ENCODE measurements at places on chromosomes 13 and 19.

DNA sequence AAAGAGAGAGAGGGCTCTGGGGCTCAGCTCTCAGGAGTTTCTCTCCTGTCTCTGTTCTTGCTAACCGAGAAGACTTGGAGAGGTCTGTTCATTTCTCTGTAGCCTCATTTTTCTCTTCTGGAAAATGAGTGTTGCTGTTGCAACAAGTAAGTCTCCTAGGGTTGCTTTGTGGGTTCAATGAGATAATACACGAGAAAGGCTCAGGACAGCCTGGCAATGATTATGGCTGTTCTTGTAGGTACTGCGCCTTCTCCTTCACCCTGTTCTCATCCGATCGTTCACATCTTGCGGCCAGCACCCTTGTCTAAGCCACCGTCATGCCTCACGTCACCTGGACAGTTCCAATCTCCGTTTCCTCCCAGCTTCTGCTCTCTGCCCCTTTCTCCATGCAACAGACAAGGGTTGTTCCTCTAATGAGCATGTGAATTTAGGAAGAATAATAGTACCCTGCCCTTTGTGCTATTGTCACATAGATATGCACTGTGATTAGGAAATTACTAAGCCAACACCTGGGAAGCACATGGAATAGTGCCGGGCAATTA is 4.2 kb downstream of the C5AR1 start:
- no peaks in the 10 kb centered on the region for H3K27me3 ChIP-seq
- H3K36me3 ChIP-seq: no peaks in the 10 kb centered on the region
- DNase-seq: no peak
- no peaks in the 10 kb centered on the region for H3K4me1 ChIP-seq

GRCh38 chr13:39777527-39778061 is 122.1 kb downstream of the COG6 start:
- no peak overlapping the region for H3K4me3 ChIP-seq
- no peak overlapping the region for H3K27ac ChIP-seq
- H3K36me3 ChIP-seq: no peaks in the 10 kb centered on the region
- DNase-seq: no peak
- H3K27me3 ChIP-seq: no peaks in the 10 kb centered on the region
- no peaks in the 10 kb centered on the region for H3K4me1 ChIP-seq

- no peaks in the 10 kb centered on the region for H3K4me1 ChIP-seq
- no peak overlapping the region for H3K4me3 ChIP-seq
- no peaks in the 10 kb centered on the region for H3K36me3 ChIP-seq
- no peaks in the 10 kb centered on the region for H3K27me3 ChIP-seq
Measured at GRCh38 chr19:33926306-33926705, 129.6 kb downstream of the KCTD15 start.

- H3K36me3 ChIP-seq: peaks cover 1% of the 10 kb centered on the region
- no peak overlapping the region for H3K27ac ChIP-seq
Measured at GRCh38 chr19:40217027-40217810, 965 bp downstream of the TTC9B start.

- no peak overlapping the region for H3K27ac ChIP-seq
- H3K4me1 ChIP-seq: no peaks in the 10 kb centered on the region
- H3K4me3 ChIP-seq: no peak overlapping the region
- DNase-seq: no peak
- no peaks in the 10 kb centered on the region for H3K27me3 ChIP-seq
Measured at GRCh38 chr13:81172603-81173002, 831.7 kb upstream of the SPRY2 start.

DNA sequence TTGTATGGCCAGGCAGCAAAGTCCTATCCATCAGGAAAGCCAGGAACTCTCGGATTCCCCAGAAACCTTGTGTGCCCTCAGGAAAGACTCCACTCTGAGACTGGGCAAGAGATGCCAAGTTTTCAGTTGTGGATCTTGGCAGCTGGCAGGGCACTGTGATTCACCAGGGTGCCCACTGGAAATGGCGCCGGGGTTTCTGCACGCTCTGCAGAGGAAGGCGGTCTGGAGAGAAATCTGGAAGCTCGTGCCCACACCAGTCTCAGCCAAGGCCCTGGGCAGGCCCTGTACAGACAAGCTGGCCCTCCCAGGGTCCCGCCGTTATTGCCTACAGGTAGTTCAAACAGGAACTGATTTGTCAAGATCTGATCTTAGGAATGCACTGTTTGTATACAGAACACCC is 4.9 kb downstream of the NAPA start:
- no peak overlapping the region for H3K4me3 ChIP-seq
- no peak for DNase-seq
- no peaks in the 10 kb centered on the region for H3K27me3 ChIP-seq
- no peaks in the 10 kb centered on the region for H3K4me1 ChIP-seq
- peak overlapping the region; percentile 72 for H3K27ac ChIP-seq

DNA sequence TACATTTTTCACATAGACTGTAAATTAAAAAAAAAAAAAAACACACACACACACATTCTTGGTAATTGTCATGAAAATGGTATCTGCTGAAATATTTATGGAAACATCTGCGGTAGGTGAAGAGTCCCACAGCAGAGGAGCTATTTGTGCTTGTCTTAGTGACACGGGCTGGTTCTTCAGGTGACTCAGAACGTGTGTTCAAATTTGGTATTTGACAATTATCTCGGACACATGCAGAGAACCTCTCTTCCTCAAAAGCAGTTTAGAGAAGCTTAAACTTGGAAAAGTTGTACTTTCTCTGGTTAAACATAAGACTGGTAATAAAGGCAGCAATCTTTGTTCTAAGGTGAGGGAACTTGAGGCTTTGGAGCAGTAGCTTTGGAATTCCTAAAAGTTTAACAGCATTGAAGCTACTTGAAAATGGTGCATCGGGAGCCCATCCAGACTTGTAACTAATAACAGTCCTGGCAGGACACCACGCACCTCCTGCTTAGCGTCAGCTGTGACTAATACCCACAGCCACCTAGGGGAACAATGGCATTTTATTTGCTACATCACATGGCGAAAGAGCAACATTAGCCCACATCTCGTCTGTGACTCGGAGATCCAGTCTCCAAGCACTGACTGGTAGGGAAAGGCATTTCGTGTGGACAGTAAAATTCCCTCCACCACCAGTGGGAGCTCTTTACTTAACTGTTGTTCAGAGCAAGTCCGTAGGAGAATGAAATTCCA is 1505.1 kb upstream of the SLC10A2 start:
- H3K27me3 ChIP-seq: no peaks in the 10 kb centered on the region
- no peak overlapping the region for H3K27ac ChIP-seq
- no peaks in the 10 kb centered on the region for H3K4me1 ChIP-seq

DNA sequence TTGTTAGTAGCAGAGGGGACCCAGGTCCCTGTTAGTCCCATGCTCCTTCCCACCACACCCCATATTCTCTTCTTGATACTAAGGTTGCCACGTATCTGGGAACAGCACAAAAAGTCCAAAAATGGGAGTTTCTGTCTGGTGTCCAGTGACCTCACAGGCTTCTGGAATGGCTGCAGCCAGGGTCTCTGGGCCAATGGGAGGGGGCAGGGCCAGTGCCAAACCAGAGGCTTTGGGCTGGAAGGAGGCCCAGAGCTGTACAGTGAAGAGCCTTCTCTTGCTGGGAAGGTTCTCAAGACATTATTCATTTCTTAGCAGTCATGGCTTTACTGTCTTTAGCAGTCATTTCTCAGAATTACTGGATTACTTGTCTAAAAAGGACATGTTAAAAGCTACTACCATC is 119.2 kb downstream of the FRY start:
- H3K4me1 ChIP-seq: no peaks in the 10 kb centered on the region
- no peaks in the 10 kb centered on the region for H3K27me3 ChIP-seq
- no peak overlapping the region for H3K4me3 ChIP-seq
- peak overlapping the region; percentile 91 for H3K27ac ChIP-seq
- H3K36me3 ChIP-seq: peaks cover 7% of the 10 kb centered on the region

DNA sequence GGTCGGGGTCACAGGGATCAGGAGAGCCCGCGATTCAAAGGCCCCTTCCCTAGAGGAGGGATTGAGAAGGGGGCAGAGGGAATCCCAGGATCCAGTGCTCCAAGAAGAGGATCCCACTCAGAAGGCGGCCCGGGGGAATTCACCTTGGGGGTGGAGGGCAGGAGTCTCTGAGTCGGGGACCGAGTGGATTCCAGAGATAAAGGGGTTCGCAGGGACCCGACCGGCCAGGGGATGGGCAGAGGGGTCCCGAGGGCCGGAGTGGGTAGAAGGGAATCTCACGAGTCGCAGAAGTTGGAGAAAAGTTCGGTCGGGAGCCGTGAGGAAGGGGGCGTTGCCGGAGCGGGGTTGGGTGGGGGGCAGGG is 261 bp downstream of the PRKD2 start:
- no peaks in the 10 kb centered on the region for H3K4me1 ChIP-seq
- peak overlapping the region; percentile 90 for H3K27ac ChIP-seq
- no peaks in the 10 kb centered on the region for H3K27me3 ChIP-seq
- H3K36me3 ChIP-seq: peaks cover 17% of the 10 kb centered on the region
- no peak for DNase-seq

DNA sequence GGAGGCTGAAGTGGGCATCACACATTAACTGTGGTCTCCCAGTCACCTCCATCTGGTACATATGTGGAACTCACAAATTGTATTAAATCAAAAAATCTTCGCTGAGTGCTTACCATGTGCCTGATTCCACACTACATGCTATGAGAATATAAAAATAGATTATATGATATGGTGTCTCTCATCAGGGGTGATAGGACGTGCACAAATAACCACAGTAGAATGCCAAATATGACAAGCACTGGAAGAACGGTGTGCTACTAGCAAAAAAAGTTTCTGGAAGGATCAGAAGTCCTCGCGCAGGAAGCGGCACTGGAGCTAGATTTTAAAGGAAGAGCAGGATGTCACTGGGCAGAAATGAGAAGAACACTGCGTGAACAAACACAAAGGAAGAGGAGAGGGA is 62.3 kb downstream of the TBC1D4 start:
- peak overlapping the region; percentile 76 for H3K27ac ChIP-seq
- H3K4me1 ChIP-seq: peaks cover 76% of the 10 kb centered on the region
- DNase-seq: no peak
- H3K27me3 ChIP-seq: no peaks in the 10 kb centered on the region
- H3K4me3 ChIP-seq: no peak overlapping the region

GRCh38 chr13:113157929-113158747 is at the start of gene PROZ:
Gene PROZ, plus strand, starts transcription at chr13:113158648. Its CDS starts 13 bp downstream, at chr13:113158661.
- H3K36me3 ChIP-seq: no peaks in the 10 kb centered on the region
- H3K4me3 ChIP-seq: no peak within 1 kb of the TSS
- no peak within 1 kb of the TSS for H3K27ac ChIP-seq
- no peak for DNase-seq

DNA sequence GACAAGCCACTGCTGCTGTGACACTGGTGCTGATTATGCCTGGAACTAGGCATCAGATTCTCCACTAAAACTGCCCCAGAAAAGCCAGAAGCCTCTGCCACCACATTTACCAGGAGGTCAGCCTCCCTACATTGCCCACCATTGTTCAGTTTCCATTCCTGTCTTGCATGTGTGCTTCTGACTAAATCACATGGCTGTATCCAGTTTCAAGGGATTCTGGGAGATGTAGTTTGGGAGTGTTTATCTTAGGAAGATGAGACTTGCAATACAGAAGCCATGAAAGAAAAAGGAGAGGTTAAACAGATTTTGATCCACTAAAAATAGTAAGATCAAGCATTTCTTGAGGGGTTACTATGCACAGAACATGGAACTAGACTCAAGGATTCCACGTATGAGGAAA is 40.7 kb upstream of the SERPINE3 start:
- H3K36me3 ChIP-seq: no peaks in the 10 kb centered on the region
- DNase-seq: no peak
- H3K4me3 ChIP-seq: no peak overlapping the region
- no peaks in the 10 kb centered on the region for H3K4me1 ChIP-seq
- H3K27me3 ChIP-seq: no peaks in the 10 kb centered on the region
- H3K27ac ChIP-seq: no peak overlapping the region

- no peaks in the 10 kb centered on the region for H3K27me3 ChIP-seq
- no peak for DNase-seq
- H3K36me3 ChIP-seq: no peaks in the 10 kb centered on the region
- H3K4me1 ChIP-seq: no peaks in the 10 kb centered on the region
Measured at GRCh38 chr13:109241160-109241559, 545.2 kb downstream of the IRS2 start.

GRCh38 chr13:80428349-80429096 is 87.6 kb upstream of the SPRY2 start:
- no peaks in the 10 kb centered on the region for H3K4me1 ChIP-seq
- H3K36me3 ChIP-seq: no peaks in the 10 kb centered on the region
- no peak overlapping the region for H3K27ac ChIP-seq
- no peak overlapping the region for H3K4me3 ChIP-seq
- H3K27me3 ChIP-seq: no peaks in the 10 kb centered on the region
- no peak for DNase-seq

DNA sequence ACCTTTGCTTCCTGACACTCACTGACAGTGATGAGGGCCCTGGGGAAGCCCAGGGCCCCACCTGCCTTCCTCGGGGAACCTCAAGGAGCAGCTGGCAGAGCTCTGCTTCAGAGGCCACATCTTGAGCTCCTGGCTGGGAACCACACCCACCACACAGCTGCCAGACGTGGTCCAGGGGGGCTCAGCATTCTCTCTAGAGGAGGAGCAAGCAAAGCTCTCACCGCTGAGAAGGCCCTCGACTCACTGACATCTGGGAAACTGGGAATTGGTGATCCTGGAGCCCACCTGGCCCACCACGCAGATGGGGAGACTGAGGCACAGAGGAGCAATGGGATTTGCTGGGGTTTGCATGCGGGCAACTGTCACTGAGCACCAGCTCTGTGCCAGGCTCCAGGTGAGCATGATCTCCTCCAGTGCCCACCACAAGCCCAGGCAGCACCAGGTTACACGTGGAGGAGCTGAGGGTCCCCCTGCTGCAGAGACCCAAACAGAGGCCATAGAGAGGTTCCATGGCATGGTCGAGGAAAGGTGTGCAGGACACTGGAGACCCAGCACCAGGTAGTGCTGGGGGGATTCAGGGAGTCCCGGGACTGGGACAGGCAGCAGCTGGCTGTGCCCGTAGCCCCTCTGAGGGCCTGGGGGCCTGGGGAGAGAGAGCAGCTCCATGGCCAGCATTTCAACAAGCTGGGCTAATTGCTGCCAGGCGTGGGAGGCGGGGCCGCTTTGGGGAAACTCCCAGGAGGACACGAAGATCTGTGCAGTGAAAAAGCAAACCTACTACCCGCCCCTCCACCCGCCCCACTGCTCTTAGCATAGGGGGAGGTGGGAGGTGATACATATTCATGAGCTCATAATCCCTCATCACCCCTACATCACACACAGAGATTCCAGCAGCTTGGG is 33.4 kb downstream of the PEPD start:
- H3K4me3 ChIP-seq: no peak overlapping the region
- no peaks in the 10 kb centered on the region for H3K27me3 ChIP-seq
- H3K36me3 ChIP-seq: no peaks in the 10 kb centered on the region
- H3K4me1 ChIP-seq: peaks cover 10% of the 10 kb centered on the region
- DNase-seq: no peak

DNA sequence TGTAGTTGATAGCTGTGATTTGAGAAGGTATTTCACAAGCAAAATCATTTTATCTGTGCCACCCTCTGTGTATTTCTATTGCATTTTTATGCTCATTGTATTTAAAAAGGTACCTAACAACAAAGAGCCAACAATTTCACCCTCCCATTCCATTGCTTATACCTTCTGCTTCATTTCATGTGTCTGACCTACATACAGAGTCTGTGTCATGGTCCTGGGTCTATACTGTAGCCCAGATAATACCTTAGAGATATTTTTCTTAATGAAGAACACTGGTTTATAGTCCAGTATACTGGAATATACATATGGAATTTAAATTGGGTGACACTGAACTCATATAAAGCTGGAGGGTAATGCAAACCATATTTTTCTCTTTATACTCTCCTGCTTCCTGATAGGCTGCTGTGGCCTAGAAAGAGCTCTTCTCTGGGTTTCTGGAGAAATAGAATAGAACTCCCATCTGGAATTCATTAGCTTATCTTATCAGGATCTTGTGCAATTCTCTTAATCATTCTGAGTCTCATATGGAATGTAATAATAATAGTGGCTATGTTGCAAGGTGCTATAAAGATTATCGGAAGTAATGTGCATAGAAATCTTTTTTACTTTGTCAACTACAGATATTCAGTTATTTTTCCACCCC is 31.8 kb upstream of the SPART start:
- no peak overlapping the region for H3K4me3 ChIP-seq
- DNase-seq: no peak
- no peaks in the 10 kb centered on the region for H3K4me1 ChIP-seq
- H3K27ac ChIP-seq: no peak overlapping the region
- H3K36me3 ChIP-seq: no peaks in the 10 kb centered on the region

Data from right atrium auricular region (tissue), 2 donors.